ENCODE measurements at places on chromosomes 2 and 18.

DNA sequence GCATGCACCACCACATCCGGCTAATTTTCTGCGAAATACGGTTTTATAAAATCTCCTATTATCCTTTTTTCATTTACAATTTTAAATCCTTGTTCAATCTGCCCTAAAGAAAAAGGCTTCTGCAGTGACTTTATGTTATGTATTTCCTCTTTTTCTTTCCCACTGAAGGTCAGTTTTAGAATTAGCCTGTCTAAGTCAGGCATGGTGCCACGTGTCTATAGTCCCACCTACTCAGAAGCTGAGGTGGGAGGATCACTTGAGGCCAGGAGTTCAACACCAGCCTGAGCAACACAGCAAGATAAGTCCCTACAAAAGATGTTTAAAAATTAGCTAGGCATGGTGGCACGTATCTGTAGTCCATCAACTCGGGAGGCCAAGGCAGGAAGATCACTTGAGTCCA, 39.8 kb upstream of the TNFRSF11A start:
- no peak for DNase-seq

DNA sequence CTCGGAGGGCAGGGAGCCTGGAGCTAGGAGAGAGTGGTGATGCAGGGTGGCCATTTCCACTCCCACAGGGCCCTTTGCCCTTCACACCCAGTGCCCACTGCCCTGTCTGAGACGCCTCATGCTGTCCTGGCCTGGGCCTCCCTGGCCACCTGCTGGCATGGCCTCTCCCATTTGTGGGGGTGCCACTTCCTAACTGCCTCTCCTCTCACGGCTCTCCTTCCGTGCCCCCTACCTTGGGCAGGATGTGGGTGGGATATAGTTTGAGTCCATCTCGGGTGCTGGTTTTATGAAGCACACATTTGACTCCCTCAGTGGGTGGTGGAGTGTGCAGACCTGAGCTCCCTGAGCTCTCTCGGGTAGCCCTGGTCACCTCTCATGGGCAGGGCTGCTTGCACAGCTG, 46.0 kb downstream of the DGKD start:
- no peak for DNase-seq

DNA sequence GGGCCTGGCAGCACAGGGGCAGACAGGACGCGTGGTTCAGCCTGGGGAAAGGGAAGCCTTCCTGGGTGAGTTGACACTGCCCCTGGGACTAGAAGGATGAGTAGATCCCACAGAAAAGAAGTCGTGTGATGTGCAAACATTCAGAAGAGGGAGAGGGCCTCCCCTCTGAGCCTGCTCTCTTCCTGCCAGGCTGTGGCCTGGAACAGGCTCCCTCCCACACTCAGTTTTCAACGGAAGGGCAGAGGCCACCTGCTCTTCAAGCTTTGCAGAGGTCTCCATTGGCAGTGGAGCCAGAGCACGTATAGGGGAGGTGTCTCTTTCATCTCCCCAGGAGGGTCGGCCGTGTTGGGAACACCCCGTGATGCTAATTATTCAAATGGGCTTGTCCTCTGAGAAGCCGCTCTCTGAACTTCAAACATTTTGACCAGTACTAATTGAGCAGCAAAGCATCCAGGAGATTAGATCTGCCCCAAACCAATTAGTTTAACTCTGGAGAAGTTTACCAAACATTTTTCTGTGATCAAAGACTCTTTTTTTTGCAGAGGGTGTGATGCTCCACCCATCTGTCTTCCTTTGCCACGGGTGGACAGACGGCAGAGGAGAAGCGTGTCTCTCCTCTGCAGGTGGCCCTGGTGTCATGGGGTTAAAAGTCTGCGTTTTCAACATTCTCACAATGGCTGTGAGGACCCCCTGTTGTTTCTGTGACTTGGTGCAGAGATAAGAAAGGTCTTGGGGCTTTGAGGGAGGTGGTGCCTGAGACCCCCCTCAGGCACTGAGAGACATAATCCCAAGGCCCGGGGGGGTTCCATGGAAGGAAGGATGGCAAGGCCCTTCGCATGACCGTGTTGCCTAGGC, 29.5 kb upstream of the ODC1 start:
- DNase-seq = no peak

DNA sequence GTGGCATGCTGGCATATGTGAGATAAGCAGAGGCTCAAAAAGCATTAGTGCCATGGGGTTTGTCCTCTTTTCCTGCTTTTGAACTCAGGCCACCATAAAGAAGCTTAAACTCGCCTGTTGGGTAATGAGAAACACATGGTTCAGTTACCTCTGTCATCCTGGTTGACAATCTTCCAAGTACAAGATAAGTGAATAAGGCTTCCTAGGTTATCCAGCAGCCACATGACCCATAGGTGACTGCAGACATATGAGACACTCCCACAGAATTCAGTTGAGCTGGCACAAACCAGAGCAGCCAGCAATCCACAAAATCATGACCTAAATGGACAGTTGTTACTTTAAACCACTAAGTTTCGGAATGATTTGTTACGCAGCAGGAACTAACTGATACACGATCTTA, 97.3 kb downstream of the TACR1 start:
- DNase-seq = no peak

DNA sequence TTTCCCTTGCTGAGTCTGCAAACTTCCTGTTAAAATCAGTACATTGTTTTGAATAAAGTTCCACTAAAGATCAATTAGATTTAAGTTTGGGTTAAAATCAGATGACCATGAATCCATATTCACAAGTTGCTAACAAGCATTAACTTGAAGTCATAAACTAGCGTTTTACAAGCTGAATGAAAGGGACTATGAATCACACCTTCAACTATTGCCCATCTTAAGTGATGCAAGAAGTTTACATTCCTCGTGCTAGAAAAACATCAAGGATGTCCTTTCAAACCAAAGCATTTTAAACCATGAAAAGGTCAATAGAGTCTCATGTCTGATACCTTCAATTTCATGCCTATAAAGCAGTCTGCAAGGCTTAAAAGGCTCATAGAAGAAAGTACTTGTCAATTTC, 257.2 kb upstream of the SYT4 start:
- no peak for DNase-seq

- no peak for DNase-seq
Measured at GRCh38 chr2:88599527-88599926, 27.7 kb downstream of the EIF2AK3 start.

DNA sequence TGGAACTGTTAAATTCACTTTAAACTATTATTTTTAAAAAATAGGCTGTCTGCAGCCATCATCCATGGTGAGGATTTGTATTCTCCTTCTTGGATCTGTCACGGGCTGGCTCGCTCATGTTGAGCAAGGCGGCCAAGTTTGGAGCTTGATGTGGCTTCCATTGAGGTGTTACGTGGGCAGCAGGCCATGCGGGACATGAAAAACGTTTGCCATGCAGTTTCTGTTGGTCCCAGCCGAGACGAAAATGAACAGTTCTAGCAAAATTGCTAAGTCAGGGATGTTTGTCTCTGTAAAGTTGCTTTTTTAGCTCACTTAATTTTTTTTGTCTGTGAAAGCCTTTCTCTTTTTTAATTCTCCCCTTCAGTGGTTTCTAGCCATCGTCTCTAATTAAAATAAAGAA, 70.2 kb upstream of the MGAT5 start:
- no peak for DNase-seq

GRCh38 chr2:37268111-37268510, 36.7 kb downstream of the NDUFAF7 start:
- DNase-seq = no peak

GRCh38 chr2:126884861-126885750, 13.6 kb upstream of the TEX51 start:
- no peak for DNase-seq

- peak; percentile 82 for DNase-seq
Measured at GRCh38 chr18:23422751-23423418, 30.2 kb upstream of the RIOK3 start.

- peak; percentile 78 for DNase-seq
Measured at GRCh38 chr18:60064271-60064670, 164.5 kb downstream of the PMAIP1 start.

GRCh38 chr18:55420665-55421307, 167.2 kb downstream of the TCF4 start:
- DNase-seq = peak; percentile 17

DNA sequence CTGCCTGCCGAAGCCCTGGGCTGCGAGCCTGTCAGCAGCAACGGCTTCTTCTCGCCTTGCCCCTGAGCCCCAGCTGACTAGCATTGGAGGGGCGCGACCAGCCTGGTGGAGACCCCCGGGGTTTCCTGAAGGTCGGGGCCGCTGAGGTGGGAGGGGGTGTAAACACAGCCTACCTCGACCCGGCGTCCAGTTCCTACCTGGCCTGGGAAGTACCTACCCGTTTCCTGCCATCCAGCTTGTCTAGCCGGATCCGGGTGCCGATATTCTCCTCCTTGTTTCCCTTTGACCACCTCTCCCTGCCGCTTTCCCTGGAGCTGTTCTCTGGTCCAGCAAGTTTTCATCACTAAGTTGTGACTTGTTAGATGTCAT, 511 bp downstream of the MOB4 start:
- peak; percentile 52 for DNase-seq

DNA sequence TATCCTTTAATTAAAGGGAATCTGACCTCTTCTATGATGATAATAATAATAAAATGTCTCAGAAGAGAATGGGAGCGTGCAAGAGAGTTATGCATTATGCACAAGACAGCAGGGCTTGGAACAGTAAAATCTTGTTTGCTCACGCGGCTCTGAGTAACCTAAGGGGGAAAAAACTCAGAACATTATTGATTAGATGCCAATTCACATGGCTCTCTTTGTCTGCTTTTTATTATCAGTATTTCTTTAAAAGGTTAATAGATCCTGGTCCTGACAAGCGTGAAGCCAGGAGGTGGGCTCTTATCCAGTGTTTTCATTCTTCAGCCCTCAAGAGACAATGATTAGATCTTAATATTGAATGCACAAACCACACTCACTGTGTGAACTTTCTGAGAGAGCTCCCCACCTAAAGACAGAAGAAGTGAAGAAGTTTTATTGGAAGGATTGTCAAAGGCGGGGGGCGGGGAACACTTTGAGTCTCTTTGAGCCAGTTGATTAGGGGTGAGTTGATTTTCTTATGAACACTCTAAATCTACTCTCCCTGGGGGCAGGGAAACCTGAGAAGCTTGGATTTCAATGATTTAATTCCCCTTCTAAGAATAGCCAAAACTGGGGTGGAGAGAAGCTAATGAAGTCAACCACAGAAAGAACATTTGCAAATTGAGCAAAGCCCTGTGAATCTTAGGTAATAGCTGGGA, 127.5 kb upstream of the CTAGE1 start:
- no peak for DNase-seq

GRCh38 chr2:70473101-70473722, 80.4 kb downstream of the TGFA start:
- DNase-seq = no peak

DNA sequence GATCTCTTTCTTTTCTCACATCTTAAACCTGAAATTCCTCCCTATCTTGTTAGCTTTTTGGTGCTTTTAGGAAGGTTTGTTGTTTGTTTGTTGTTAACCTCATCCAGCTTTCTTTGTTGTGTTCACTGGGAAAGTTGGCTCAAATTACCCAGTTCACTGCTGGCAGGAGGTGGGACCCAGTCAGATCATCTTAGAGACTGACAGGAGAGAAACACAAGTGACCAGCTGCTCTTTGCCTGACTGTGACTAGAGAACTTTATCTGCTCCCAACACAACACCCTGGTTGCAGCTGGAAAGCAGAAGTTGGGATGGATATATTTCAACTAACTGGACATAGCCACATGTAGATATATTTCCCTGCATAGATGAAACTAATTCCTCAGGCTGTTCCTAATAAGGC, 10.0 kb downstream of the MAPK4 start:
- DNase-seq = no peak
